ENCODE measurements at places on chromosomes 6 and 20. TPM values are rescaled to one million over a fixed set of nuclear protein-coding genes. Genes with fewer than 3 reads are reported as not detected.

- DNase-seq = no peak
Observed at GRCh38 chr20:40993794-40994540, 34.7 kb upstream of the TOP1 start.

DNA sequence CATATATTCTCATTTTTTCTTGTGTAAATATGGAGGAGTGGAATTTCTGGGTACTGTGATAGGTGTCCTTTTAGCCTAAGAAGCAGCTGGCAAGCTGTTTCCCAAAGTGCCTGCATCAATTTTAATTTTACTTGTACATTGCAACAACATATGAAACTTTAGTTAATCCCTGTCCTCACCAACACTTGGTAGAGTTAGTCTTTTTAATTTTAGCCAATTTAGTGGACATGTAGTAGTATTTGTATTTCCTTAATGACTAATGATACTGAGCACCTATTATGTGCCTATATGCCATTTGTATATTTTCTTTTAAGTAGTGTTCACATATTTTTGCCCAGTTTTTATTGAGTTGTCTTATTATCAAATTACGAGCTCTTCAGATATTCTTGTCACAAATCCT lies 46.8 kb upstream of the NOX3 start:
- DNase-seq = no peak

- no peak for DNase-seq
Observed at GRCh38 chr6:89146718-89147700, 1.2 kb downstream of the PM20D2 start.

- no peak for DNase-seq
Observed at GRCh38 chr6:25918083-25918683, 12.3 kb downstream of the SLC17A2 start.

GRCh38 chr6:48417927-48418326 lies 306.9 kb upstream of the PTCHD4 start:
- no peak for DNase-seq

DNA sequence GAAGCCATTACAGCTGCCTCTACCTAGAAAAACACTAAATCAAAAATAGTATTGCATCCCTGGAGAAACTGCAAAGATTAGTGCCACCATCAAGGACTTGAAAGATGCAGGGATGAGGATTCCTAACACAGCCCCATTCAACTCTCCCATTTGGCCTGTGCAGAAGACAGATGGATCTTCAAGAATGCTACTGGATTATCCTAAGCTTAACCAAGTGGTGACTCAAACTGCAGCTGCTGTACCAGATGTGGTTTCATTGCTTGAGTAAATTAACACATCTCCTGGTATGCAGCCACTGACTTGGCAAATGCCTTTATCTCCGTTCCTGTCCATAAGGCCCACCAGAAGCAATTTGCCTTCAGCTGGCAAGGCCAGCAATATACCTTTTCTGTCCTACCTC lies 117.4 kb downstream of the TBC1D32 start:
- no peak for DNase-seq

- DNase-seq = no peak
Observed at GRCh38 chr6:25025919-25026301, 90.2 kb upstream of the RIPOR2 start.

DNA sequence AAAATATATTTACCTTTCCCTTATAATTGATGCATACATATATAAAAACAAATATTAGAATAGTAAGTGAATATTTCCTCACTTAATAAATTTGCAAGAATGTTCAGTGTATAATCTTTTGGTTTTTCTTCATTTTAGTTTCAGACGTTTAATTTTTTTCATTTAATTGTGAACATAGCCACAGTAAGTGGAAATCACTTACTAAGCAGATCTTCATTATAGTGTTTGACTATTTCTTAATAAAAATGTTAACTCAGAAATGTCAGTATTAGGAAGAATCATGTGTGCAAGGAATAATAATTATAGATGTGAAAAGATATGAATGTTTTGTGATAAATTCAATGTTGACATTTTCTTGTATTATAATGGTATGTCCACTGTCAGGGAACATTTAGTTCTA lies 27.4 kb downstream of the STXBP5 start:
- no peak for DNase-seq

DNA sequence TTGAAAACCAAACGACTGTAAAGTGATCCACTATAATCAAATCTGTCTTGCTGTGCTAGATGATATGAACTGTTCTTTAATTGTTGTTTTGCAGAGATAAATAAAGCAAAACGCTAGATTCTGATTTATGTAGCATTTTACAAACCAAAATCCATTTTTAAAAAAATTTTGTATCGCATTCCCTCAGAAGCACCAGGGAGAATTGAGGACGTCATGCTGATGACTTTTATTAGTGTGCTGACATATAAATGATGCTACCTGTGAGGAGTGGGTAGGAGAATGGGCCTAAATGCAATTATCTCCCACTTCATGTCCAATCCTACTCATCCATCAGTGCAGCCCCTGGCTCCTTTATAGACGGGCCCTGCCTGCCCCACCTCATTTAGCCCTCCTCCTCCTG lies 282.4 kb downstream of the PACRG start:
- DNase-seq = no peak

DNA sequence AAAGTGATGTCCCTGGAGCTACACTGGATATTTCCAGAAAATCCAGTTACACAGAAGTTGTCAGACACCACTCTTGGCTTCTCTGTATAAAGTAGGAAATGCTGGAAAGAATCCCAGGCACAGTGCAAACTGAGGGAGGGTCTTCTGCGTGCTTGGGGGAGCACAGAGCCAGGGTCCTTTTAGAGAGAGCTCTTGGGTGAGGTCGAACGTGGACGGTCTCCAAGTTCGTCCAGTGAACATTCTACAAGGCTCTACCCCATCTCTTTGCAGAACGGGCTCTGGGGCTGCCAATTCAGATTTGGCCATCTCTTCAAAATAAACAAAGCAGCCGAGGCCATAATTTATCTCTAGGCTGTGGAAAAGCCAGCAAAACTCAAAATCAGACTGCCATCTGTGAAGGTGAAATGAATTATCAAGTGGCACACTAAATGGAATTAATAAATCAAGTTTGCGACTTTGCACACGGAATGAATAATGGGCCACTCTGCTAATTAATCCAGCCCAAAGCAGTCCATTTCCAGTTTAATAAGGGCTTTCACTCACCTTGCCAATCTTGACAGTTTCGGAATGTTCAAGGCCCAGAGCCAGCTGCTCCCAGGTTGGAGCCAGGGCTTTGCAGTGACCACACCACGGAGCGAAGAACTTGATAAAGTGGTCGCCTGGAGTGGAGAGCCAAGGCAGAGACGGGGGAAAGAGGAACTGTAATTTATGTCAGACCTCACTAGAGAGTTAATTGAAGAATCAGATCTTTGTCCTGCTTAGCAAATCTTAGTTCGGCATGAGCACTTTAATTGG lies 19.3 kb downstream of the TXNDC5 start:
- DNase-seq = no peak

GRCh38 chr6:113871975-113872374 lies 14.8 kb downstream of the MARCKS start:
- DNase-seq = no peak

GRCh38 chr6:74070091-74070490 lies 374.1 kb downstream of the CD109 start:
- no peak for DNase-seq

- no peak for DNase-seq
Observed at GRCh38 chr6:55992546-55992945, 117.2 kb upstream of the BMP5 start.

DNA sequence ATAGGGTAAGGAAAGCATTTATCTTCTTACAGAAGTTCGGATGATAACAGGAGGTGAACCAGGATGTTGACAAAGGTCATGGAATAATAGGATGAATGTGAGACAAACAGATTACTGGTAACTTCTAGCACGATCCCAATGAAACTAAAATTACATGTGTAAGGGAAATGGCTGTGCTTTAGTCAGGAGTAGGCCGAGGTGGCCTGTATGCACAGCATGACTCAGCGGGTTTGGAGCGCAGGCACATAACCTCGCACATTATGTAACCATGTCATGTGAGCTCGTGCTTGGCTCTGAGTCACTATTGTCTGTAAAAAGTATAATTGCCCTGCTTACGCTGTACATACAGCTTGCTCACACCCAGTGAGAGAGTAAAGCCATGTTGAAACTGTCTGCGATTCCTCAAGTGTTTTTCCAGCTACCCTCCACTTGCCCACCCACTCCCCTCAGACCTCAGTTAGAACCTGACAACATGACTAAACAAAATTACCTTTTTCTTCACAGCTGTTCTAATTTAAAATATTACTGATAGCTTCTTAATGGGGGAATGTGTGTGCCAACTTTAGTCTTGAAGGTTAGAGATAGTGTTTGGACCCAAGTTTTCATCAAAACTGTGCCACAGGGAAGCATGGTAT lies 8.2 kb downstream of the CYB5R4 start:
- peak; percentile 5 for DNase-seq

DNA sequence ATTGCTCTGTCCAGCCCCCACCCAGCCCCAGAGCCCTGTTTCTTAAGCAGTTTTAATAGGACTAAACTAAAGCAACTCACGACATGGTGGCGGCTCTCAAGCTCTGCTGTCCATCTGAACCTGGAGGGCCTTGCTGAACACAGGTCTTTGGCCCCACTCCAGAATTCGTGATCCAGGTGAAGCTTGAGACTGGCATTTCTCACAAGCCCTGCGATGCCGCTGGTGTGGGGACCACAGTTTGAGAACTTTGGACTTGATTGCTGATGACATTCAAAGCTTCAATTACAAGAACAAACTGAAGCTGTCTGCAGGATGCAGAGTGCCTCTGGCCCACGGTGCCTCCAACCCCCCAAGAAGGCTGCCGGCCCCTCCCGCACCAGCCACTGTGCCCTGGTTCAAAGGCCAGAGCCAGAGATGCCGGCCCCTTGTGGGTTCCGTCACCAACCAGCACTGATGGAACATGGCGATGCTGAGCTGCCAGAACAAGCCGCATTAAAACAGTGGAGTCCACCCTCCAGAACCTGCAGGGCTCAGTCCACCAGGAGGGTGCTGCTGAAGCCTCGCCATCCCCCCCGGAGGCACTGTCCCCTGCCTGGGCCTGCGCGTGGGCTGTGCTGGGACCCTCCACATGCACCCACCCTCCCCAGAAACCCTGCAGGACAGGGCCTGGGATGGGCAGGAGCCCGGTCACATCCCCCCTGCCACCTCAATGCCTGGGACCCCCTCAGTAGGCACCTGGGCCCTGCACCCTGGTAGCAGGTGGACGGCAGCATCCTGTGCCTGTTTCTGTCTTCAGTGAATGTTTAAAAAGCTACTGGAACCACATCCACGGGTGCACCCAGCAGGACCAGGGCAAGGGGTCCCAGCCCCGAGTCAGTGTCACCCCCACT lies 101.1 kb downstream of the PSMB1 start:
- DNase-seq = no peak

GRCh38 chr20:575230-575629 lies 31.6 kb upstream of the CSNK2A1 start:
- no peak for DNase-seq

DNA sequence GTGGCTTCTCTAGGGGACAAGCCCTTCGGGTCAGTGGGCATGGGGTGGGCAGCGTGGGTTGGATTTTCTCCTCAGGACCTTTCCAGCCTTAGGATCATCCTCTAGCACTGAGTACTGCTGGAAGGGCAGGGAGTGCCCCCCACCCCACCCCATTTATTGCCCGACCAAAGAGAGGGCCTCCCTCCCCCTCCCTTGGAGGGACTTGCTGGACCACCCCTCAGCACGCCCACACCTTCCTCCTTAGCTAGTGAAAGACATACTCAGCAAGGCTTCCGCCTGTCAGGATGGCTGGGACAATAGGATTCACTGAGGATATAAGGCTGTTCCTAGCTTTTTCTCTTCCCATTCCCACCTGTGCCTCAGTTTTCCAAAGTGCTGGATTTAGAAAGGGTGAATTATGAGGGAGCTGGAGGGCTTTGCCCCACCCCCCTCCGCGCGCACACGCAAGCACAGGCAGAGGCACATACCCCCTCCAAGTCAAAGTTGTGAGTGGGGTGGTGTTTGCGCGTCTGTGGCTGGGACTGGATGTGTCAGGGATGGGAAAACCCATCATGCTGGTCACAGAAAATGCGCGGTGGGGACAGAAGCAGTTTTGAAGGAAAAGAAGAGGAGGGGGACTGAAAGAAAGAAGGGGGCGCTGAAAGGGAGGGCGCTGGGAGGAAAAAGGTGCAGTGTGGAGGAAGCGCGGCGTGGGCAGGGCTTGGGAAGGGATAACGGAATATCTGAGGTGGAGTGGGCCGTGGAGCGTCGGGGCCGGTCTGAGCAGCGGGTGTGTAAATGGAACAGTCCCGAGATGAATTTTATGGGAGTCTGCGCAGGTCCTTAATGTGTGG lies 693 bp upstream of the SLC29A1 start:
- DNase-seq = no peak

DNA sequence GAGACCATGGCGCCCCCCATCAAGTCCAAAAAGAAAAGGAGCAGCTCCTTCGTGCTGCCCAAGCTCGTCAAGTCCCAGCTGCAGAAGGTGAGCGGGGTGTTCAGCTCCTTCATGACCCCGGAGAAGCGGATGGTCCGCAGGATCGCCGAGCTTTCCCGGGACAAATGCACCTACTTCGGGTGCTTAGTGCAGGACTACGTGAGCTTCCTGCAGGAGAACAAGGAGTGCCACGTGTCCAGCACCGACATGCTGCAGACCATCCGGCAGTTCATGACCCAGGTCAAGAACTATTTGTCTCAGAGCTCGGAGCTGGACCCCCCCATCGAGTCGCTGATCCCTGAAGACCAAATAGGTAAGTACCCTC lies 41.7 kb upstream of the NAA20 start:
- peak; percentile 29 for DNase-seq

DNA sequence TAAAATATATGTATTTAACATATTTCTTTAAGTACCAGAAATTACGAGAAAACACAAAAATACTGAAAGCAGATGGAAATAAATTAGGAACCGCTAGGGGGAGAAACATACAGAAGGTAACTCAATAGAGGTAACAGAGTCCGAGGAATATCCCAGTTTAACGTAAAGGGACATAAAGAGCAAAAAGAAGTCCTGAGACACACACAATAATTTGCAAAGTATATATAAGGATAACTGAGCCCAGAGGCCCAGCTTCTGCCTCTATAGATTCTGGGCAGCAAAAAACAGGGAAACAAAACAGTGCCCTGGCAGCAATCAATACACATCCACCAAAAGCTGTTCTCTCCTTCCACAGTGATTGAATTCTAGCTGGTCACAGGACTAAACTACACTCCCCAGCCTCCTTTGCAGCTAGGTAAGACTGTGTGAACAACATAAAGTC lies 15.1 kb downstream of the TBC1D32 start:
- no peak for DNase-seq

Gene TFAP2D
- 0.47 TPM for total RNA-seq

Gene PPP1R14C
- total RNA-seq = 61.3 TPM

Gene C6orf15
- total RNA-seq = not detected

Gene SIRT5
- 23.2 TPM for total RNA-seq

Gene MYCT1
- 4.7 TPM for total RNA-seq

Gene CGA
- not detected for total RNA-seq

Gene PPP1R16B
- total RNA-seq = 12.9 TPM

Gene LY6G5B
- 3.4 TPM for total RNA-seq

Gene RBPJL
- not detected for total RNA-seq

Gene SAMD3
- 15.6 TPM for total RNA-seq

Gene CST3
- 104 TPM for total RNA-seq

Measured in occipital lobe (tissue), 3 donors.